MG63 (cell line): ENCODE measurements at places on chromosomes 16 and 17. TPM values are rescaled to one million over a fixed set of nuclear protein-coding genes. Genes with fewer than 3 reads are reported as not detected.

CSF3 gene
- not detected in 2 replicates for total RNA-seq

GRAPL gene
- not detected in 2 replicates for total RNA-seq

C17orf100 gene
- 1.9 and 2.9 TPM in 2 replicates for total RNA-seq

SHCBP1 gene
- 58.3 and 92.9 TPM in 2 replicates for total RNA-seq

YBX2 gene
- 6.2 and 6.5 TPM in 2 replicates for total RNA-seq

DNAI2 gene
- total RNA-seq: not detected in 2 replicates

GPR179 gene
- total RNA-seq: not detected in 2 replicates

ZP2 gene
- not detected in 2 replicates for total RNA-seq

ANKFN1 gene
- 6.0 and 7.0 TPM in 2 replicates for total RNA-seq

PABPN1L gene
- not detected in 2 replicates for total RNA-seq

UMOD gene
- total RNA-seq: not detected in 2 replicates

HP gene
- total RNA-seq: not detected in 2 replicates
